Tibial artery (tissue), 4 donors: ENCODE measurements at places on chromosomes 2 and 18.
A peak's percentile ranks its signal among the peaks of the same experiment; 100 is the strongest.

- DNase-seq: no peak
Observed at GRCh38 chr18:34028324-34028723, 196.4 kb downstream of the NOL4 start.

- DNase-seq: no peak
Observed at GRCh38 chr18:57624988-57625387, 3.4 kb upstream of the NARS1 start.

- no peak for DNase-seq
Observed at GRCh38 chr2:20667151-20667530, 197 bp downstream of the GDF7 start.

DNA sequence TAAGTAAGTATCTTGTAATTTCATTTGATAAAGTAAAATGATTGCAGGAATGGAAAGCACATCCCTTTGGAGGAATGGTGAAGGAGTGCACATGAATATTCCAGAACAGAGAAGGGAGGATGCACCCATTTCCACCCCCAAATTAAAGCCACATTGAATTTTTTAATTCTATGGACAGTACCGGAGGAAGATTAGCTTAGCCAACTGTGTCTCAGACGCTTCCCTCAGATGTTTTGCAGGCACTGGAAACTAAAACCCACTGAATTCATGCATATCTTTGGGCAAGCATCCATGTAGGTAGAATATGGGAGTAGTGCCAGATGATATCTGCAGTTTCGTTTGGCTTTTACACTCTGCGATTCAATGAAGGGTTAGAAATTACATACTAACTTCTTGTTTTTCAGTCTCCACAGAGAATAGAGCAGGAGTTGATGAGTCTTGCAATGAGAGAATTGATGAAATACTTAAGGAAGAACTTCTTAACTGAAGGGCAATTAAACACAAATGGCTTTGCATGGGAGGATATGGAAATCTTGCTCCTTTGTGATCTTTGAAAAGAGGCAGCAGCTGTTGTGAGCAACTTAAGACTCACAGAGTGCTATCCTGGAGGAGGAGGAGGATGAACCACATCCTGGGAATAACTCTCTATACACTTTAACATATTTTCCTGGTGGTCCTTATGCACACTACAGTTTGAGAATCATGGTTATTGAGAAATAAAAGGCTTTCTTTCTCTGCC lies 71.7 kb upstream of the MYO3B start:
- no peak for DNase-seq

- DNase-seq: no peak
Observed at GRCh38 chr2:102513355-102513939, 40.4 kb downstream of the SLC9A4 start.

DNA sequence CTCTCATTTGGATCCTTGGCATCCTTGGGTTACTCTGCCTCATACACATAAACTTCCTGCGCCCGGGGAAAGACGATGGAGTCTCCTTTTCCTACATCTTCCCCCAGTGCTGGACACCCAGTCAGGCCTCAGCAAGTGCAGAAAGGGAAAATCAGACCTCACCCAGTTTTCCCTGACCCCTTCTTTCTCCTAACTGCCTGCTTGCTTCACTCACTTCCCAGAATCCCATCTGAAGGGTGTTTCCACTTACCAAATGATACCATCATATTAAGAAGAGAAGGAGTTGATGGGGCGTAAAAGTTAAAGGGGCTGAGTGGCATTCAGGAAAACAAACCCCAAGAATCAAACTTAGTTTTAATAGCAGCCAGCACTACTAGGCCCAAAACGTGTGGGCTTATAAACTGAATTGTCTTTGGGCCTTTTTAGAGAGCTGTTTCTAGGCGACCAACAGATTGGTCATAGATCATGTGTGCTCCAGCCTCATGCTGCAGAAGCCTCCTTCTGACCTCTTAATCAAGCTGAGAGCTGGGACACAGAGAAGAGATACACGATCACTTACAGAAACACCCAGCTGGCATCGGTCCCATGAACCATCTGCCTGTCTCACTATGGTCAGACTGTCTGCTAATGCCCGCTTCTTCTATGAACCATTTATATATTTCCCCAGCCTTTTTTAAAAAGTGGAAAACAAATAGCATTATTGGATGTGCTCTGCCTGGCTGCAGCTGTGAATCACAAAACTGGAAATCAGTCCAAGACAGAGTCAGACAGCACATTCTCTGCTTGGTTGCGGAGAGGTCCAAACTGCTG lies 165.7 kb upstream of the SLC14A2 start:
- peak; percentile 72 for DNase-seq
